Stimulated activated CD4-positive, alpha-beta T cell treated with anti-CD3 and anti-CD28 coated beads, Interleukin-2, amount 100 ng/mL, for 4 hours (primary cell): ENCODE measurements at places on chromosomes 1 and 21.

GRCh38 chr1:90282811-90283210 is 287.9 kb downstream of the ZNF326 start:
- no peak for DNase-seq

DNA sequence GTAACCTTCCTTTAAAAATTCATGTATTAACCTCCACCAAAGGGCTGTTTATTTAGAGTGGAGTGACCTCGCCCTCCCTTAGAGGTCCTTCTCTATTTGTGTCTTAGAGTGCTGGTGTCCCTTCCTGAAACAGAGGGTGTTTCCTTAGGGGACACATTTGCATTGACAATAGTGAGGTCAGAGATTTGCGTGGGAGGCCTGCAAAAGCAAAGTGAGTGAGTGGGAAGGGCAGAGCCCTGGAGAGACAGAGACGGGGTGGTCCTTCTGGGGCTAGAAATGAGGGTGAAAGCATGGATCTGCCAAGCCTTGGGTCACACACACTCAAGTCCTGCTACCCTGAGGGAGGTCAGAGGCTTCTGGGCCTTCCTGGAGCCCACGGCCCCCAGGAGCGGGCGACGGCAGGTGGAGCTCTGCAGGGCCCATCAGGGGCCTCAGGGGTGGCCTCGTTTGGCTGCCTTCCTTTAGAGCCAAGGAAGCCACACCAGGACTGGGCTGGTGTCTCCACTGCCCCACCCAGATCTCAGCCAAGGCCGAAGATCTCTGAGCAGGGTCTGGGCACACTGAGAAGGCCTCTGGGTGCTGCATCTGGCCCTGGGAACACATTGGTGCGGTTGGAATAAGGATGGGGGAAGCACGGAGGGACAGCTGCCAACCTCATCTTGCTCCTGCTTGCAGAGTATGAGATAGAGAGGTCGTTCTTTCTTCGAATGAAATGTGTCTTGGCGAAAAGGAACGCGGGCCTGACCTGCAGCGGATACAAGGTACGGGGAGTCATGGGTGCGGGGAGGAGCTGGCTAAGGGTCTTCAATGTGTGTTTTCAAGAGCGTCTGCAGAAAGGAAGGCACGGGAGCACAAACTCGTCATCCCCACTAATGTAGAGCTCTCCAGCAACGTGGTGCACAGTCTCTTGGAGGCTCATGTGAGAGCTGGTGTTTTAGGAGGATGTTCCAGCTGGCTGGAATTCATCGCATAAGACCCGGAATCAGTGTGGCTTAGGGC is 23.8 kb downstream of the SIM2 start:
- DNase-seq, result no peak

DNA sequence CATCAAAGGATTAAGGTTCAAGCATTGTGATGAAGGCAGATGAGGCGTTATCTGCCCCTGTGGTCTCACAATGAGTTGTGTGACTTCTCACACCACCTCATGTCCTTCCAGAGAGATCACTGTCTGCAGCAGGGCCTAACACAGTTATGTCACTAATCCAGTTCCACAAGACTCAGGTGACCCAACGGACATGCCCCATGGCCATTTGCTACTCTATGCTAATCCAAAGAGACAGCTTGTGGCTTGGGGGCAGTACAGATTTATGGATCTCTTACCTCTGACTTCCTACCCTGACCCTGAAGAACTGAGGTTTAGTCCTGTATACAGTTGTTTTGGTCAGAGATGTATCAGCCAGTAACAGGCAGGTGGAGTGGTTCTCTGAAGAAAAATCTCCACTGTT is 147.1 kb downstream of the GLUL start:
- no peak for DNase-seq

GRCh38 chr1:96641282-96641681 is 80.3 kb upstream of the PTBP2 start:
- no peak for DNase-seq

DNA sequence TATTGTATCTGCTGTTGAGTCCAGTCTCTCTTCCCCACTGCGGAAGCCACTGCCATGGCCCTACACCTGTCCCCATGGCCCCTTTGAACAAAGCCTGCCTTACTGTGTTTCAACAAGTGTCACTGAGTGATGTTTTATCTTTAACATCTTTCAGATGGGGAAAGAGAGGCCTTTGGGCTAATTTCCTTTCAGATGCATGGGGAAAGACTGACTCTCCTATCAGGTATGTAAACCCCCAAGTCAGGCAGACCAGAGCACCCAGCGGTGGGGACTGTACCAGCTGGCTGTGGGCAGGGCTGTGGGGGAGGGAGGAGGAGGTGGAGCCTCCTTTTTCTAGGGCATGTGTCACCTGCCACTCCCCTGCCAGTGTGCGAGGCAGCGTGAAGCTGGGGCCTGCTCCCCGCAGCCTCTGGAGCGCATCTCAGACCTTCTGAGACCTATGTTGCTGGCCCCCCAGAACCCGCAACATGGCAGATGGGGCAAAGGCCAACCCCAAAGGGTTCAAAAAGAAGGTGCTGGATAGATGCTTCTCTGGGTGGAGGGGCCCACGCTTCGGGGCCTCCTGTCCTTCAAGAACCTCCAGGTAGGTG is at the start of gene PLA2G2F:
Gene PLA2G2F, plus strand, starts transcription at position 363 of the 590 bp plus-strand sequence. Its CDS starts 105 bp downstream, at position 468.
- no peak for DNase-seq

GRCh38 chr1:63304410-63304809 is 18.0 kb upstream of the FOXD3 start:
- no peak for DNase-seq

GRCh38 chr1:237018896-237019295 is 14.7 kb upstream of the MT1HL1 start:
- DNase-seq, result no peak

DNA sequence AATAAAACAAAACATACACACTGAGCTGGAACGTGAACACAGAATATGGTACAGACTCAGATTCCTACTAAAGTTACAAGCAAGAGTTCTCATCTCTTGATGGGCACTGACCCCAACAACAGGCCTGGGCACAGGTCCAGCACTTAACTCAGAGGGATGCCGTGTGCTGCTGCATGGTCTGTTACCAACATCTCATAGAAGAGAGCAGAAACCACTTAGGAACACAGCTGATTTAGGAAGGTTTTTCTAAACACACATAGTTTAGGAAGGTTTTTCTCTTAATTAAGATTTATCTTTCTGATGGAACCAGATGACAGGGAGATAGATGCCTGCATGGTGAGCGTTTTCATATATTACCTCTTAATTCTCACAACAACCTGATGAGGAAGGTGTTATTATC is 1.5 kb downstream of the GCLM start:
- no peak for DNase-seq

DNA sequence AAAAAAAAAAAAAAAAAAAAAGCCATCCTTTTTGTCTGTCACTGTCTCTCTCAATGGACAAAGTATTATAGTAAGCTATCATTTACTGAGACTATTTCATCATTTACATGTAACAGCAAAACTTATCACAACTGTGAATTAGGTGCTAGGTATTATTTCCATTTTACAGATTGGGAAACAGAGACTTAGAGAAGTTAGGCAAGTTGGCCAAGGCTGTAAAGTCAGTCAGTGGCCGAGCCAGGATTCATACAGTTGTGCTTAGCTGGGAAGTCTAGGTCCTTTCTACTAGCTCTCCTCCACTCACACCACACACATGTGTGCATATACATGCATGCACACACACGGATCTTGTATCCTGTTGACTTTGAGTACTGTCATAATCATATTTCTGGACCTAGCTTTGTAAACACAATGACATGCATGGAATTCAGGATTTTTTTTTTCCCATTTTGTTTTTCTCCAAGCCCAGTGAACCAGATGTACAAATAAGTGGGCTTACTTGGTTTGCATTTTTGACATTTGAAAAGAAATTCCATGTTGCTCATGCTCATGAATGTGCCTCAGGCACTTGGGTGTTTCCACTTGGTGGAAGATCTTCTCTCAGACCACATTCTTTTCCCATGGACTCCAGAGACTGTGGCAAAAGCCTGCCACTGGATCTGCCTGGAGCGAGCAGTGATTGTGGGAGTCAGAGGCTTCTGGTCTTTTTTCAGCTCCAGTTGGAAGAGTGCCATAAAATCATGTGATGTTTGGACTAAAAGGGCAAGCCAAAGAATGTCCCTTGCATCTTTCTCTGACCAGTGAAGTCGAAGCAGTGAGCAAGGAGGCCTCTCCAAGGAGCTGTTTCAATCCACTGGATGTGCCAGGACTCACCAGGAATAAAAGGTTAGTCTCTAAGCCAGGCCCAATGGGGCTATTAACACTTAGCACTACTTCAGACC is 61.7 kb upstream of the DNAJC6 start:
- DNase-seq, result no peak

DNA sequence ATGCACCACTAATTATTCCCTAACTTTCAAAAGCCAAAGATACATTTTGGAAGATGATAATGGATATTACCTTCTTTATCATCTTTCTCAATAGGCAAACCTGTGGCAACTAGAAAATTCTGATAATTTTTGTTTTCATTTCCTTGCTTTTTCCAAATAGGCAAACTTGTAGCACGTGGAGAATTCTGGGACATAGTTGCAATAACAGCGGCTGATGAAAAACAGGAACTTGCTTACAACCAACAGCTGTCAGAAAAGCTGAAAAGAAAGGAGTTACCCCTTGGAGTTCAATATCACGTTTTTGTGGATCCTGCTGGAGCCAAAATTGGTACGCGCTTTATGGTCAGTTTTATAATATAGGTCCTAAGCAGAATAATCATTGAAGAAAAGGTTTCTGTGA is 1.5 kb downstream of the FPGT start:
- DNase-seq, result no peak

- no peak for DNase-seq
Measured at GRCh38 chr1:206699626-206700025, 14.9 kb downstream of the MAPKAPK2 start.

DNA sequence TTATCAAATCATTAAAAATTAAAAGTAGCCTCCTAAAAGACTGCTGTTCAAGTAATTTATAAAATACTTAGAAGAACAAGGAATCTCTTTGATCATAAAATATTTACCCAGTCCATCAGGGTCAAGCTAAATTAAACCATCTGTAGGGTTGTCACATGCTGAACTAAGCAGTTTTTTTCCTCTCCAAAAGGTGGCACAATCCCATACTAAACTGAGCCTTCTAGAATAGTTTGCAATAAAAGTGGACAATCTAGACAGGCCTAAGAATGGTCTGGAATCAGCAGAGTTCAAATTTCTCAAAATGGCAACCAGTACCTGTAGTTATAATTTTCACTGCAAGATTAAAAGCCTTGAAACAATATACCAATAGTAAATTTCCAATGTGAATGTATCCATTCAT is 194.8 kb downstream of the EIF4G3 start:
- DNase-seq, result no peak

GRCh38 chr21:29264721-29265120 is 34.0 kb upstream of the BACH1 start:
- no peak for DNase-seq

- DNase-seq, result no peak
Measured at GRCh38 chr1:119631086-119631432, 17.0 kb downstream of the ZNF697 start.

- DNase-seq, result no peak
Measured at GRCh38 chr1:81803431-81804110, 2.8 kb downstream of the ADGRL2 start.

GRCh38 chr1:198352975-198353695 is 187.3 kb downstream of the ATP6V1G3 start:
- DNase-seq, result no peak

- DNase-seq, result no peak
Measured at GRCh38 chr1:104163912-104164476, 414.3 kb downstream of the AMY1C start.

- no peak for DNase-seq
Measured at GRCh38 chr1:39094685-39095084, 68.5 kb downstream of the NDUFS5 start.

- no peak for DNase-seq
Measured at GRCh38 chr1:182415789-182416188, 15.3 kb upstream of the TEDDM1 start.

DNA sequence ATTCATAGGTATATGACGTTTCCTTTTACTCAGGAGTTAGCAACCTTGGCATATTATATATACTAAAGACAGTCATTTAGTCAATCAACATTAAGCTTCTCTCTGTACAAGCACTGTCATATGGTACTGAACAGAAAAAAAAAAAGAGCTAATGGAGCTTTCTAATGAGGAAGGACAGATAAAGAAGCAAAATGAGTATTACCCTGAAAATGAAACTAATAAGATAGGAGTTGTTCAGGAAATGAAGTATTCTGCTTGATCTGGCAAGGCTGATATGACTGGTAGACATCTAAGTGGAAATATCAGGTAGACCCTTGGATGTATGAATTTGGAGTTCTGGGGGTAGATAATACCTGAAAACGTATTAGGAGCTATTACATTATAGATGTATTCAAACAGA is 4.3 kb upstream of the IKBKE start:
- DNase-seq, result no peak

- DNase-seq, result no peak
Measured at GRCh38 chr1:54328066-54328636, 78.0 kb downstream of the SSBP3 start.

GRCh38 chr1:202680586-202681352 is 29.5 kb downstream of the SYT2 start:
- DNase-seq, result no peak

GRCh38 chr1:173149887-173150286 is 57.2 kb downstream of the TNFSF4 start:
- DNase-seq, result no peak

DNA sequence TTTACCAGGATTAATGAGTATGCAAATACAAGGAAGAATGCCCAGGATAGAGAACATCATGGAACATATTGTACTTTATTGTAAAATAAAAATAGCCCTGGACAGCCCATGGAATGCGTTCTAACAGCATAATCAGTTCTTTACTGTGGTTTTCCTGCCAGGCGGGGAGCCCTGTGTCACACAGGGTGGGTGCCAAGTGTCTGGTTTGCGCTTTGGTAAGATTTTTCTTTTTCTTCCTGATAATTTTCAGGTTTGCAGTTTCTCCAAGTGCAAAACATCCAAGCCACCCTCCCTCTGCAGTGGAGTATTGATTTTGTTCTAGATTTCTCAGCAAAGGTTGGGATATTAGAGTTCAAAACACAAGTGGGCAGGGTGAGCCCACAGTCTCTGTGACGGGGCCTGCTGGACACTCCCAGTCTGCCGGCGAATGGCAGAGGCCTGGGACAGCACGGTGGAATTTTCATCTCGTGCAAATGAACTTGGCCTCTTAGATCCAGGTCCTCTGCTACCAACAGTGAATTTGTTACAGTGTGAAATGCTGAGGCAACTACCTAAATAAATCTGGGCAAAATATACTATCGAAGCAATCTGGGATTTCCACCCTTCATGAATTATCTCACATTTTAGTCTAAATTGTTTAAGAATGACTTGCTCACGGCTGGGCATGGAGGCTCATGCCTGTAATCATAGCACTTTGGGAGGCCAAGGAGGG is 15.6 kb upstream of the KCNJ15 start:
- no peak for DNase-seq

- DNase-seq, result no peak
Measured at GRCh38 chr1:154551474-154551873, 7.0 kb downstream of the UBE2Q1 start.

GRCh38 chr1:47675721-47676120 is 237.9 kb downstream of the FOXD2 start:
- DNase-seq, result no peak
